Activated CD4-positive, alpha-beta T cell treated with anti-CD3 and anti-CD28 coated beads, Interleukin-2, amount 50 U/mL, for 4 hours (primary cell): ENCODE measurements at places on chromosomes 2 and 18.

DNA sequence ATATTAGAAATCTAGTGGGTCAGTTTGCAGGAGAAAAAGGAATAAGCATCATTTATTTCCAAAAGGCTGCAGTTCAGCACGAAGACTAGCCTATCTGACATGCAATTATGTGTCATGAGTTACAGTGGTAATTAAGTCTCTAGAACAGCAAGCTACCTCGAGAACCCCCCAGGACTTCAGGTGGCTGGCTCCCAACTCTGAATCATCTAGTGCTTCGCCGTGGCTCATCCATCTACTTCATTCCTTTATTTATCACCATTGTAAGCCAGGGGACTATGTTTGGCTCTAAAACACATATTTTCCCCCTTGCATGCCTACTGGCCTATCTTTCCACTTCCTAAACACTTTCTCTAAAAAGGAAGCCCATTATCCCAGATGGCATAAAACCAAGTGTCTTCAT lies 121.6 kb downstream of the TXNL1 start:
- no peak for DNase-seq

GRCh38 chr2:219562049-219563020 lies 9.0 kb downstream of the OBSL1 start:
- DNase-seq, result no peak

- DNase-seq, result no peak
Measured at GRCh38 chr2:121532894-121533293, 2.2 kb downstream of the RNU4ATAC start.

DNA sequence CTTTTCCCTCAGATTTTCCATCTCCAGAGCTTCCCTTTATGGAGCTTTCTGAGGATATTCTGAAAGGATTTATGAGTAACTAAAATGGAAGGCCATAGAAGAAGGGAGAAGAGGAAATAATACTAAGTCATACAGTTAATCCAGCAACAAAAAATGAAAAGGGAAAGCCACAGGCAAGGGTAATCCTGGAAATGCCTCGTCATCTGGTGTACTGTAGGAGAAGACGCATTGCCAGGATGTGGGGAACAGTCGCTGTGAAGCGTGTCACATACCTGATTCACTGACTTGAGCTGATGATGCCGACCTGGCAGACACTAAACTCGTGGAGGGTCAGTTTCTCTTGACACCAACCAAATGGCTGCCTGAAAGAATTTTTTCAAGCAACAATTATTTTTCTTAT lies 34.7 kb upstream of the ALPP start:
- DNase-seq, result no peak

GRCh38 chr2:220568296-220568695 lies 940.9 kb downstream of the SLC4A3 start:
- DNase-seq, result no peak

DNA sequence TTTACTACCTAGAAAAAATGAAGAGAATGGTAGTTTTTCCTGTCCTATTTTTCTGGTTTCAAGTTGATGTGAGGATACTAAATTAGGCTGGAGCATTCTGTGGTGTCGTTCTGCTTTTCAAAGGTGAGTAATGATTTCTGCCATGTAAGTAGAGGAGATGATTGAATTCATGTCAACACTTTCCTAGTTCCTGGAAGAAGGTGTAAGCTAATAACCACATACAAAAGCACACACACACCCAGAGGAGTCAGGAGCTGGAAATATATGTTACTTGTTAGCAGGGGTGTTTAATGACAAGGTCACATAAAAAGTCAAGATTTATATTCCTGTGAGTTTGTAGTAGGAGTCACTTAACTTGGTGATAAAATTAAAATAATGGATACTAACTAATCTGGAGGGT lies 172.1 kb downstream of the TMX3 start:
- DNase-seq, result no peak

- DNase-seq, result no peak
Measured at GRCh38 chr2:128628996-128629395, 310.3 kb upstream of the HS6ST1 start.

DNA sequence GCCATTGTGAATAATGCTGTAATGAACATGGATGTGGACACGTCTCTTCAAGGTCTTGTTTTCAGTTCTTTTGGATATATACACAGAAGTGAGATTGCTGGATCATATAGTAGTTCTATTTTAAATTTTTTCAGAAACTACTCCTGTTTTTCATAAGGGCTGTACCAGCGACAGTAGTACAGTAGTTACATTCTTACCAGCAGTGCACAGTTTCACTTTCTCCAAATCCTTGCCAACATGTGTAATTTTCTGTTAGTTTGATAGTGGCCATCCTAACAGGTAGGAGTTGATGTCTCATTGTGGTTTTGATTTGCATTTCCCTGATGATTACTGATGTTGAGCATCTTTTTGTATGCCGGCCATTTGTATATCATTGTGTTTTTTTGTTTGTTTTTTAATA lies 81.7 kb downstream of the EPC2 start:
- no peak for DNase-seq

GRCh38 chr2:181892799-181893435 lies 1.4 kb downstream of the ITPRID2 start:
- no peak for DNase-seq

DNA sequence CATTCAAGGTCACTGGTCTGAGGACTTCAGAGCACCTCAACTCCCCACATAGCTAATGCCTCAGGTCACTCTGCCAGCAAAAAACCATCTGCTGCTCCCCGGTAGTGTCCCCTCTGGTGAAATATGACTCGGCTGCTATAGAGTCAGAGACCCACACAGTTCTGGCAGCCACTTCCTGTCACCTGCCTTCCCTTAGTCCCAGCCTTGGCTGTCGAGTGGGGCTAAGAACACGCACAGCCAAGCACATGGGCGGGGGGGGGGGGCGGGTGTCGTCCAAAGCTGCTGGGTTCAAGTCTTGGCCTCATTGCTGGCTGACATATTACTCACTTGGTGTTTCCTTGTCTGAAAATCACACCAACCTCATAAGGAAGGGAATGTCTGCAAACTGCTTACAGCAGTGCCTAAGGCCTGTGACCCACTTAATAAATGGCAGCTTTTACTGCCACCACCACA lies 37.5 kb downstream of the POLR1A start:
- no peak for DNase-seq

- DNase-seq, result no peak
Measured at GRCh38 chr18:54856105-54856646, 27.9 kb downstream of the RAB27B start.

DNA sequence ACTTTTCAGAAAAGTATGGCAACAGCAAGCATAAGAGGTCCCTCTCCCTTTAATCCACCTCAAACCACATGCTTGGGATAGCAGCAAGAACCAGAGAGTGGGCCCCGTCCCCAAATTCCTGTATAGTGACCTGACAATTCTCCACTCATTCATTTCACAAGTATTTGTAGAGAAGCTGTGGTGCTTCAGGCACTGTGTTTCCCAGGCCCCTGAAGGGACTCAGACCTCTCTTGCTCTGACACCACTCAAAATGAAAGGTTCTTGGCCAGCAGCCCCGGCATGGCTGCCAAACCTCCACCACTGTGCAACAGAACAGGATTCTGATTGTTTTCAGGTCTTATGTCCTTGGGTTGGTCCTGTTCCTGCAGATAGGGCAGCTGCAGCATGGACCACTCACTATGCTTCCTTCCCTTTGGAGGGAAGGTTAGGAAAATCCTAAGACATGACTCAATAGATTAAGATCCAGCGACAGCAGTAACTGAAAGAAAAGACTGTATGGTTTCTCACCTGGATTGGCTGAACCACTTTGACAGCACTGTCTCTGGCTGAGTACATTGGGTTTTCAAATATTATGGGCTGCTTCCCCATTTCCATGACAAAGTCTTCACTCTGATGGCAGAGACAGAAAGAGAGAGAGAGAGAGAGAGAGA lies 67.6 kb downstream of the DHRS9 start:
- no peak for DNase-seq

- no peak for DNase-seq
Measured at GRCh38 chr2:99158599-99158998, 3.8 kb downstream of the LIPT1 start.
